Bronchial epithelial cell (primary cell): ENCODE measurements at places on chromosomes 2 and 18.

GRCh38 chr18:56108478-56109367, 520.7 kb upstream of the TCF4 start:
- no peak for DNase-seq

- peak; percentile 65 for DNase-seq
Observed at GRCh38 chr18:66495844-66496243, 108.0 kb downstream of the CDH19 start.

GRCh38 chr2:75800456-75800855, 89.7 kb upstream of the GCFC2 start:
- DNase-seq: no peak

GRCh38 chr2:237968048-237968862, 1.4 kb downstream of the UBE2F start:
- DNase-seq: peak; percentile 44

GRCh38 chr2:43086451-43087221, 139.8 kb downstream of the ZFP36L2 start:
- DNase-seq: peak; percentile 100

GRCh38 chr2:28449488-28450395, 46.1 kb upstream of the PLB1 start:
- DNase-seq: peak; percentile 85

DNA sequence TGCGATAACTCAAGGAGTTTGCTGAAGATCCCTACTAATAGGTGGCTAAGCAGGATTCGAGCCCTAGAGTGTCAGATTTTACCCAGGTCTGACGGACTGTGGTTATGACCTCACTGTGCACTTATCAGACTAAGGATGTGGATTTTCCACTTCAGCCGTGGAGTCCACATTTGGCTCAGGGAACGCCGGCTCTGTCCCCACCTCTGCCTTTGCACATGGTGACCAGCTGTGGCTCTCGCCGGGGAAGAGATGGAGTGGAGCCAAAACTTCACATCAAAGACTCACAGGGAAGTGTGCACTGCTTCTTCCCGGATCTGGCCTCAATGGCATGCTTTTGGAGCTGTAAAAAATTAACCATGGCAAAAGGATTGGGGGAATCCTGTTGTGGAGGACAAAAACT, 249.3 kb upstream of the APCDD1 start:
- DNase-seq: no peak

DNA sequence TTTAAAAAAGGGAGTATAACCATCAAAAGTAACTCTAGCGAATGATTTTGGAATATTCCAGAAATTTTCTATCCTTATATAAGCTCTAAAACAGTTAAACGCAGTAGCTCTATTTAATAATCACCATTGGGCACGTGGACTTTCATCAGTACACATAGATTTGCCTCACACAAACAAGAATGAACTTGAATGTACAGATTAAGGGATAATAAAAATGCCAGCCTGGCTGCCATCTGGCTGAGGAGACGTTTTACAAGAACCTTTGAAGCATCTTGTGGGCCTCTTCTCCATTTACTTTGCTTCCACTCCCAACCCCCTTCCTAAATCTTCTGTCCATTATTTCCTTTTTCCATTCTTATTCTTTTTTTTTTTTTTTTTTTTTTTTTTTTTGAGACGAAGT, 47.2 kb downstream of the AGAP1 start:
- DNase-seq: peak; percentile 65

GRCh38 chr2:161947836-161948235, 126.2 kb downstream of the DPP4 start:
- no peak for DNase-seq

GRCh38 chr2:107412209-107412904, 414.3 kb upstream of the RGPD4 start:
- no peak for DNase-seq

DNA sequence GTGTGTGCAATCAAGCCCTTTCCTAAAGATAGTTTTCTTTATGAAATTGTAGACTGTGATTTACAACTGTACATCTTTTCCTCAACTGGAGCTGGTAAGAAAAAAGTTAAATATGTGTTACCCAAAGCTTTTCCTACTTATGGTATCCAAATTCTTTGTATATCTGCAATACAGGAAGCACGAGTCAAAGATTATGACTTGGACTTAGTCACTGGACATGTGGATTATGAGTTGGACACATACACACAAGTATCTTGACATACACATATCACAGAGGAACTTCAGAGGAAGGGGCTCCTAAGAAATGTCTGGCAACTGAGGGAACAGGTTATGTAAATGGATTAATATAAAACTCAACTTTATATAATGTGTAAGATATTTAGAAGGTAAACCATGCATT, 35.2 kb downstream of the PRELID3A start:
- peak; percentile 62 for DNase-seq

- no peak for DNase-seq
Observed at GRCh38 chr2:1488181-1488671, 75.0 kb downstream of the TPO start.

DNA sequence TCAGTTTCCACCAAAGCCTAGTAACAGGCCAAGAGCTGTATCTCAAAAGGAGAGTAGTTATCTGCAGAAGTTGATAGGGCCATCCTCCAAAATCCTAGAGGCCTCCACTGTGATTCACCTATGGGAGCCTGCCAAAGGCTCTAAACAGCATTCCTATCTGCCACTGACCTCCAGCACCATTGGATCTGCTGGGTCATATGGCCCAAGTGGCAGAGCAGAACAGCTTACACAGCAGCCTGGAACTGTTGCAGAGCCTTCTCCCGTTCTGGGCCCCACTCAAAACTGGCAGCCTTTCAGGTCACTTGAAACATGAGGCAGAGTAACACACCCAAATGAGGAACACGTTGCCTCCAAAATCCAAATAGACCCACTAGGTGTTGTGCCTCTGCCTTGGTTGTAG, 345.2 kb upstream of the RND3 start:
- DNase-seq: no peak

- no peak for DNase-seq
Observed at GRCh38 chr2:9686061-9686460, 55.3 kb upstream of the YWHAQ start.
